ENCODE measurements at places on chromosomes 7 and 10. TPM values are rescaled to one million over a fixed set of nuclear protein-coding genes. Genes with fewer than 3 reads are reported as not detected.
A peak's percentile ranks its signal among the peaks of the same experiment; 100 is the strongest.

- DNase-seq = peak; percentile 43
Observed at GRCh38 chr7:66500087-66500486, 128.6 kb upstream of the KCTD7 start.

DNA sequence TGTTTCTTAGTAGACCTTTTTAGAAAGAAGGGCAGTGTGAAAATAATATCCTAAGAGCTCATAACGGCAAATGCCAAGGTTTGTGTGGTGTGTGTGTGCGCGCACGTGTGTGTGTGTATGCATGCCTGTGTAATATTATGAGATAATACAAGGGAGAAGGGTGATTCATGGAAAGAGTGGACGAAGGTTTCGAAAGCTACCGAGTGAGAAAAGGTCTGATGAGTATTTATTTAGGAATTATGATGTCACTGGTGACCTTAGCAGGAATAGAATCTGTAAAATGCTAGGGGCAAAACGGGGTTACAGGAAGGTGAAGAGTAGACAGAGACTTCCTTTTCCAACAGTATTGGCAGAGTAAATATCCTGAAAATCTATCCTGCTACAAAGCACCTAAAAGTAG lies 107.3 kb downstream of the AHR start:
- no peak for DNase-seq

GRCh38 chr10:124324451-124324850 lies 94.3 kb downstream of the OAT start:
- DNase-seq = no peak

DNA sequence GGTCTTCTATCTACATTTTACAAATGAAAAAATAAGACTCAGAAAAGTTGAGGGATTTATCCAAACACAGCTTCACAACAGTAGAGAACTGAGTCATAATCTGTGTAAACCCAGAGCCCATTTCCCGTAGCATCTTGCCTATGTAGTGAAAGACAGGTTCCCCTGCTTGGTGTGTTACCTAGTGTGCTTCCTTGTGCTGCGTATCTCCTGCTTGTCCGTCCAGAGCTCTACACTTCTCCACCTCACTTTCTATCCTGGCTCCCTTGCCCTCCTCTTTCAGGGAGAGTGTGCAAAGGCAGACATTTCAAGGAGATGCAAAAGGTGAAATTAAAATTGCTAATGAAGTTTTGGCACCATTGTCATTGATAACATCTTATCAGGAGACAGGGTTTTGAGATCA lies 1.4 kb upstream of the ASNS start:
- no peak for DNase-seq

GRCh38 chr7:111363099-111363498 lies 199.2 kb downstream of the IMMP2L start:
- no peak for DNase-seq

GRCh38 chr7:21616796-21617436 lies 74.1 kb downstream of the DNAH11 start:
- DNase-seq = no peak

GRCh38 chr7:74481458-74482196 lies 27.9 kb downstream of the GTF2IRD1 start:
- no peak for DNase-seq

- no peak for DNase-seq
Observed at GRCh38 chr7:7018290-7018689, 164.1 kb upstream of the C1GALT1 start.

DNA sequence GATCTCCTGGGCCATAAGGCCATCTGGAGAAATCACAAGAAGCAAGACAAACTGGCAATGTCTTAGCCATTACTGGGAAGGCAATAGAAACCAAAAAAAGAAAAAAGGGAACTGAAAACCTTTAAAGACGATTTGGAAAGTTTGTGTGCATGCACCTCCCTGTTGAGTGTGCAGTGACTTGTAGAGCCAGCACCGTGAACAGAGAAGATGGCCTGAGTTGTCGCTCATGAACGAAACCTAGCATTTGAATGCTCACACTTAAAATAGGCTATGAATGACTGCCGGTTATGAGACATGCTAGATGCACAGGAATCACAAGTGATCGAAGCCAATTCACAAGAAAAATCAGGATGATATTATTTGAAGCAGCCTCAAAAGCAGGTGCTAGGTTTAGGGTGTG lies 151.3 kb upstream of the ADO start:
- DNase-seq = no peak

DNA sequence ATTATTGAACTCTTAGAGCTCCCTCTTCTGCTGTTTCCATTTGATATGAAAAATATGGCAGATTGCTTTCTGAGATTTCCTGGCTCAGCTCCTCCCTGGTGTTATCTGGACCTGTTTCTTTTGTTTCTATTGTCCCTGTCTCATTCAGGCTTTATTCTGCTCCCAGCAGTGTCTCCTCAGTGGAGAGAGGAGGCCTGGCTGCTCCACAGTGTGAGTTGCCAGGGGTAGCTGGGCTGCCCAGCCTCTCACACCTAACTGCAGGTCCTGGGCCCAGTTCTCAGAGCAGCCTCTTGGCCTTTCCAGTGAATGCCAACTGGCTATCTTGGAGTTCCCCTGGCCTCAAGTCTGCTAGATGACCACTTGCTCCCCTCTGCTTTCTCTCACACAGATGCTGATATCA lies 127.0 kb downstream of the VPS41 start:
- no peak for DNase-seq

GRCh38 chr10:12848439-12849173 lies 152.9 kb downstream of the CCDC3 start:
- DNase-seq = no peak

DNA sequence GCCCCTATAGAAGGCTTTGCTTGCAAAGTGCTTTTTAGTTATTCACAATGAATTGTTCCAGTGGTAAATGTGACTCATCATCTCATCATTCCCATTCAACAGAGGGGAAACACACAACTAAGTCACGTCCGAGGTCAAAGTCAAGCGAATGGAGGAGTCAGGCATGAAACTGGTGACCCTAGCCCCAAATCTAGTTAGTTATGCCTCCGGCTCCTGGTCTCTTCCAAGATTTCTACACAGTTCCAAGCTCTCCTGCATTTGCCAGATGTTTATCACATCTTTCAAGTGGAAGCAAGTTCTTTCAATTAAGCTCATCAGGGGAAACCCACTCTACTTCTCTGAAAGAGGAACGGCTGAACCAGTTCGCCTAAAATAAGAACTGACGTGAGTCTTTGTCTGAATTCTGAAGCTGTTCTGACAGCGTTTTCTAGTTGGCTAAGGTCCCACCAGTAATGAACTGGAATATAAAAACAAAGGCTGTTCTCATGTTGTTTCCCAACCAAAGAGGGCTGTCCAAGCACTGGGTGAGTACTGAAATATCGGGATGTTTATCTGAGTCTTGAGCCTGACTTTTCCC lies 140.9 kb upstream of the NRBF2 start:
- peak; percentile 28 for DNase-seq

DNA sequence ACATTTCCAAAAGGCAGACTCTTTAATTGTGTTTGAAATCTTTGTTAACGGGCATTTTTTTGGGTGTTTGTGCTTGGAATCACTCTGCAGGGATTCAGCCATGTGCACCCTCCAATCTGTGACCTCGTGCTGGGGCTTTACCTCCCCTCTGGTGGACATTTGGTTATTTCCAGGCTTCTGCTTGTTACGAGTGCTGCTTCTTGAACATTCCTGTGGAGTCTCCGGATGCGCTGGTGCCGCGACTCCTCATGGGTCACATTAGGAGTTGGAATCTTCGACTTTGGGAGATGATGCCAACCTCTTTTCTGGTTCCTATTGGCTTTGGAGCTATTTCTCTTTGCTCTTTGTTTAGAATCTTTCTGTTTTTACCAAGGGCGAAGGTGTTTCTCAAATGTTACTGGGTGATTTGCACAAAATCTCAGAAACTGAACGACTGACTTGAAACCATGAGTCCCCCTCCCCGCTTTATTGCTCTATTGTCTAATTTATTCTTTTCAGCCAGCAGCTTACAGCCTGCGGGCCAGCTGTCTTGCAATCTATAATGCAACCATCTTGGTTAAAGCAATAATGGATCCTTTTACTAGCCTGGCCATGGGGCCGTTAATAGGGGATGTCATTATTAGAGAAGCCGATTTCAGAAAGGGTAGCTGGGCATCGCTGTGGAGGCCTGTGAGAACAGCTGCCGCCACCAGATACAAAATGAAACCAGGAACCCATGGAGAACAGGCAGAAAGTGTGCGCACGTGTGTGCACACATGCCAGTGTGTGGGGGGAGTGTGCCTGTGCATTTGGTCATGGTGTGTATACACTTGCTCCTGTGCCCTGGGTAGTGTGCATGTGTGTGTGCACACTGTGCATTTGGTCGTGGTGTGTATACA lies 9.9 kb upstream of the DPYSL4 start:
- DNase-seq = no peak

DNA sequence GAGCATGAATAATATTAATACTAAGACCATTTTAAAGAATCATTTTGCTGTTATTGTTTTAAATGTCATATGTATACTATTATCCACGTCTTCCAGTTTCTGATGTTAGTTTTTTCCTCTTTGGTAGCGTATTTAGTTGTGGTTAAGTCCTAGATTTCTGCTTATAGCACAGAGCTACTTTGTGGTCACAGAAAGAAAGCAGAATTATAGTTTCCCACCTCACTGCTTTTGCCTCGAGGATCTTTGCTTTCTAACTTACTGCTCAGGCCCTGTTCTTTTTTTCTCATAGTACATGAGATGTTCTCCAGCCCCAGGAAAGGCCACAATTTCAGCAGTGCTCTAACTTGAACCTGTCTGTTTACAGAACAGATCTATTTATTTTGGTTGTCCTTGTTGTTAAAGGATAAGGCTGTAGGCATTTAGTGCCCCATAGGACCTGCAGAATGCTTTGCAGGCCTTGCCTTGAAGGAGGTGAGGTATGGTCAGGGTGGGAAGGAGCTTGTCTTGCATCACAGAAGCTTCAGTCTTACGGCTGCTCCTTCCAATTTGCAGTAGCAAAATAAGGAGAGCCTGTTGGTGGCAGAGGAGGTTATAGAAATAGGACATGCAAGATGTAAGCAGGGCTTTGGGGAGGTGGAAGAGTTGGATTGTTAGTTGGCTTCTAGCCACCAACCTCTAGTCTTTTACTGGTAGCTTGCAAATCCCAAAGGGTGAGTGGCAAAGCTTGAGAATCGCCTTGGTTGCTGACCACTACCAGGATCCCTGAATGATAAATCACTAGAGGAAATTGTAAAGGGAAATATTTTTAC lies 129.1 kb downstream of the LRRC4 start:
- DNase-seq = no peak

- no peak for DNase-seq
Observed at GRCh38 chr10:46317889-46318288, 31.1 kb downstream of the ANTXRL start.

DNA sequence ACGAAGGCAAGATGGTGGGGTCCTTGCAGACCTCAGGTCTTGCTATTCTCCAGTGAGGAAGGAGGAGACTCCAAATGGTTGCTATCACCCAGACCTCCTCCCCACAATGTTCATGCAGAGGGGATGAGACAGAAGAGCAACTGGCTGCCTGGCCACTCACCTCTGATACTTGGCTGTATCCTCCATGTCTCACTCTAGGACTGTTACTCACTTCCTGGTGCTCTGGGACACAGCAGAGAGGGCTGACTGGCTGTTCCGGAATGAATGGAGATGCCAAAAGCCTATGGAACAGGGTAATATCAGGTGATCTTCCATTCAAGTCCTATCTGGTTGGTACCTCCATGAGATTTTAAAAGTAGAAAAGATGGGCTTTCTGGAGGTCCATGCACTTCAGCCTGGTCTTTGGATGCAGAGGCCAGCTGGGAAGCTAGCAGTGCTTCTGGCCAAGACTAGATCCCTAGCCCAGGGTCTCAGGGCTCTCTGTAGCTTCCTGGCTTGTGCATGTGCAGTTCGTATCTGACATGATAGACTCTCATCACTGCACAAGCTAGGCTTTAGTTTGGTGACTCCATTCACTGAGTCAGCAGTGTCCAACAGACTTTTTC lies 27.0 kb upstream of the ABI1 start:
- DNase-seq = no peak

DNA sequence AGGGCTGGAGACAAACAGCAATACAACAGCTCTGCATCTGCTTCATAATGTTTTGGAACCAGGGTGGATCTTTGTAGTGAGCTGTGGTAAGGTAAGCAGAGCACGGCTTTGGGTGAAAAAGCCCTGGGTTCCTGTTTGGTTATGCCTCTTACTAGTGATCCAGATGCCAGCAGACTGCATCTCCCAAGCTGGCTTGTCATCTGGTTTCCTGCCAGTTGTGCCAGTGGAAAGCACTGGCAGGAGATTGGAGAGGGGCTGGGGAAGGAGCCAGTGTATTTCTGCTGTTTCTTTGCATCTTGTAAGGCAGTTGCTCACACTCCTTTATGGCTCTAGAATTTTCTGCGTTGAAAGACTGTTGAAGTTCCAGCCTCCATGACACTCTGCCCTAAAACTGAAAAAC lies 137.6 kb downstream of the TSPAN12 start:
- DNase-seq = no peak

- DNase-seq = peak; percentile 25
Observed at GRCh38 chr7:73612598-73613269, 11.6 kb downstream of the MLXIPL start.

DNA sequence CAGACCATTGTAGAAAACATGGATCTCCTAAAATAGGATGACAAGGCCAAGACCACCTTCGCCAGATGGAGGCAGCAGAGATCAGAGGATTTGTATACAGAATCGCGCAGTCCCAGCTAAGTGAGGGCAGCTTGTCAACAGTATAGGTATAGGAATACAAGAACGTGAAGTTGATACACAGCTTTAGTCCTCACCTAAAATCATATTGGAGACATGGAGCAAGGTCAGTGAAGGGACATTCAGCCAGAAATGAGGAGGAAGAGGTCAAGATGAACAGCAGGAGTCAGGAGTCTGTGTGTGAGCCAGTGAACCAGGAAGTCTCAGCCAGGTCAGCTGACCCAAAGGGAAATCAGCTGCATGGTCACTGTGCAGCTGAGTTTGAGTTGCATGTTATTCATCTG lies 263.4 kb upstream of the PRKCQ start:
- DNase-seq = peak; percentile 35

DNA sequence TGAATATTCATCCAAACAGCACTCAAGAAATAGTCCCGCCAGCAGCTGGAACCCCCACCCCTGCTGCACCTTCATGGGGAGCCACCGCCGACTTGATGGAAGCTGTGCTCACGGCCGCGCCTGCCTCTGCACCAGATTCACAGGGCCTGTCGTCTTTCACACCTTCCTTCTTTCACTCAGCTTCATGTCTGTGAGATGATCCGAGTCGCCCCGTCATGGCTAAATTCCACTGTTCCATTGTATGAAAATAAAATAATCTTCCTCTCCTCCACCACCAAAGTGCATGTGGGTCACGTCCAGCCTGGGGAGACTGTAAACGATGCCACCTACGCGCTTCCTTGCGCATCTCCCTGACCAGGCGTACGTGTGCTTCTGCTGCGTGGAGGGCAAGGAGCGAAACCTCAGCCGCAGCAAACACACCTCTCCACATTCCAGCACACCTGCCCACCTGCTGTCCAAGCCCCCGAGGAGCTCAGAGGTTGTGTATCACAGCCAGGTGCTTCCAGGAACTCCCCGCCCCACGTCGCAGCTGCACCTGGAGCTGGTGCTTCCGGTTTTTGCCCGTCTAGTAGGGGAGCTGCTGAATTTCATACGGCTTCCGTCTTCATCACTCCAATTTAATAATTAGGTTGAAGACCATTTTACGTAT lies 137.0 kb downstream of the PTPRN2 start:
- no peak for DNase-seq

Gene NPC1L1
- 0.04 TPM for total RNA-seq

Gene ELAPOR2
- total RNA-seq = 3.9 TPM

Gene PITX3
- total RNA-seq = 0.66 TPM

Gene GALNT17
- total RNA-seq = not detected

Gene KCP
- total RNA-seq = not detected

Gene GRID1
- total RNA-seq = not detected

Gene KCNH2
- total RNA-seq = 0.48 TPM

Gene CTAGE8
- total RNA-seq = 1.1 TPM

Gene GJD4
- total RNA-seq = not detected

Data from activated CD4-positive, alpha-beta T cell treated with anti-CD3 and anti-CD28 coated beads for 36 hours (primary cell).